Mesenchymal stem cell (in vitro differentiated cells and primary cell): ENCODE measurements at places on chromosomes 4 and X.

DNA sequence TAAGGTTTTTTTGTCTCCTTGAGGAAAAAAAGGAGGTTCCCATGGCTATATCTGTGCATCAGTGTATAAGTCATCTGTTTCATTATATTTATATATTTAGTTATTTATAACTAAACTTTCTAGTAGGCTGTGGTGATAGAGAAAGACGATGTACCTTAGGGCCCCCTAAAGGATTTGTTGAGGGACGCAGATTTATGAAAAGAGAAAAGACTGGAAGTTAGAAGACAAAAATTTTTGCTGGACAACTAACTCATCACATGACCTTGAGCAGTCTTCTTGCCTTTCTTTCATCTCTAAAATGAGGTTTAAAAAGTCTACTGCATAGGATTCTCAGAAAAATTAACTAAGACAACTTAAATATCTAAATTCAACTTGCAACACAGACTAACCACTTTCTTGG, 6.1 kb downstream of the GASK1B start:
- no peak for DNase-seq

- DNase-seq, result peak; percentile 18
Measured at GRCh38 chrX:72305286-72306084, at the start of gene CITED1. Gene CITED1 (minus strand): TSS chrX:72305914. CDS start chrX:72302869, 3,045 bp downstream.

GRCh38 chr4:81982846-81983540, 390.8 kb downstream of the HNRNPD start:
- DNase-seq, result no peak

DNA sequence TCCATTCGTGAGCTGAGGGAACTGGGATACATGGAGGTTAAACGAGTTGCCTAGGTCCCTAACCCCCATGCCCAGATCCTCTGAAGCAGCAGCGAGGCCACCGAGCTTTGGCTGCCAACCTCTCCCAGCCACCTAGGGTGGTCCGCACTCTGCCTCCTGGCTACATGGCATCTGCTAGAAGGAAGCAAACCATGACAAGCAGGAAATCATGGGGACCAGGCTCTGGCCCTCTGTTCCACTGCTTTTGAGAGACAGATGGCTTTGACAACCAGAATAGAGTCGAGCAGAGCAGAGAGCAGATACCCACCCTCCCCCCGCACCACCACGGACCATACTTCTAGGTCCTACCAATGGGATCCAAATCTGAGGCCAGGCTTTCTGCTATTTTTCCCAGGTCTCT, 37.5 kb upstream of the NKRF start:
- no peak for DNase-seq

DNA sequence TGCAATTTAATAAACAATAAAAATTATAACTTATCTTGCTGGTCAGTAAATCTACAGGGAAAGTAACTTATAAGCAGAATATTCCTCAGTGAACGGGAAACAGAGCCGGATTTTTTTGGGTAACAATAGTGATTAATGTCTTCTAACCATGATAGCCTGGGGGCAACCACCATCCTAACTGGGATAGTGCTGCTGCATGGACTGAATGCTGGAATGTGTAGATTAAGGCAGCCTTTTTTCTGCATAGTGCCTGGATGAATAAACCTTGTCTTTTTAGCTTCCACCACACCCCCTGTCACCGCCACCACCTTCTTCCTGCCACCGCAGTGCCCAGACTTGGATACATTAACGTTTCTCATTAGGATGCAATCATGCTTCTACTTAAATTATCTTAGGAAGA, 83.6 kb upstream of the LNX1 start:
- DNase-seq, result no peak
